ENCODE measurements at places on chromosomes 2 and 18.

DNA sequence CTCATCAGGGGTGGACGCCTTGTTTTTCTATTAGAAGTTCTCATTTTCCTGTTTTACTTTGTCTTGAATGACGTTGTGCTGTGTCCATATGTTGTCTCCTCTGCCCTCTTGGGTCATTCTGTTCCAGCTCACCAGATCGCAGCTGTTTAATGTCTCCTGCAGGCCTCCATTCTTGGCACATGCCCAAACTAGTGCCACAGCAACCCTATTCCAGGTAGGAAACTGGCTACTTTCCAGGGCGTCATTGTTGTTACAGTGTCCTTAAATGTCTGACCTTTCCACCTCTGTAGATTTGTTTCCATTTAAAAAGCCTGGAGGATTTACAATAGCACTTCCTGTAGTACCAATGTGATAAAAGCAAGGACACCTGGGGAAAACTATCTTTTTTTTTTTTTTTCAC lies 500.7 kb downstream of the METTL4 start:
- no peak for DNase-seq

DNA sequence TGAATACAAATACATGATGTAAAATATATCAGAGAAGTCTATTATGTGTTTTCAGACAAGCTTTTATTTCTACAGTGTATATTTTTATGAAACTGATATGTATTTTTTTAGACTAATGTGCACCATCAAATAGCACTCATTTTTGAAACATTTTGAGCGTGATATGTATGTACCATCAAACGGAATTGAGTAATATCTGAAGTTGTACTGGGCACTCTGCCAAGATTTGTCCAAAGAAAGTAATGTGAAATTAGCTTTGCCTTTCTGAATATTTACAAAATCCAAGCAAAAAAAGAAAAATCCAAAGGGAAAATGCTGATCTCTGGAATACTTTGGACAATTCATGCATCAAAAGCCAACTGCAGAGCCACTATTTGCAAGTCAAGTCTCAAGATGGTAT lies 972.0 kb downstream of the DPP10 start:
- no peak for DNase-seq

DNA sequence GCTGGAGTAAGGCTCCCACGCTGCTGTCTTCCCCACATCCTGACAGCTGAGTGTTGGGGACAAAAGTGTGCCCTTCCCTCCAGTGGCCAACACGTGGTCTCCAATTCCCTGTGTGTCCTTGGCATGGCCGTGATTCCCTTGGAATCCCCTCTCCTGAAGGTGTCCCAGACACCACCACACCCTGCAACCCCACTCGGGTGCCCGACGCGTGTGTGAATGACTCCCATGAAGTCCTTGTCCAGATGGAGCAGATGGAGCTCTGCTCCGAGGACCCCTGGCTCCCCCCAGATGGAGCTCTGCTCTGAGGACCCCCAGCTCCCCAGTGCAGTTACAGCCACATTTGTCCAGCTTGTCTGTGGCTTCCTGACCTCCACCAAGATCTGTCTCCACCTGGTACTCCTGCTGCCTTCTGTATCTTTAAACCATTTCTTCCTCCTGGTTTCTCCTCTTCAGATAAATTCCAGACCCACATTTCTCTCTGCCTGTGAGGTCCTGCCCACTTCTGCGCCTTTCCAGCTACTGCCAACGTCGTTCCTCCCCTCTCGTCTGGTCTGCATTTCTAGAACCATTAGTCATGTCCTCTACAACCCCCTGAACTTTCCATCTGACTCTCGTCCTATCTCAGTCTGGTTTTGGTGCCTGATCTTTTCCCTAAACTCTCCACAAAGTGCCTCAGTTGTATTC lies 86.8 kb upstream of the PXDN start:
- DNase-seq, result no peak

- DNase-seq, result no peak
These were observed 118.0 kb downstream of the MBP start for GRCh38 chr18:77014538-77014937.

DNA sequence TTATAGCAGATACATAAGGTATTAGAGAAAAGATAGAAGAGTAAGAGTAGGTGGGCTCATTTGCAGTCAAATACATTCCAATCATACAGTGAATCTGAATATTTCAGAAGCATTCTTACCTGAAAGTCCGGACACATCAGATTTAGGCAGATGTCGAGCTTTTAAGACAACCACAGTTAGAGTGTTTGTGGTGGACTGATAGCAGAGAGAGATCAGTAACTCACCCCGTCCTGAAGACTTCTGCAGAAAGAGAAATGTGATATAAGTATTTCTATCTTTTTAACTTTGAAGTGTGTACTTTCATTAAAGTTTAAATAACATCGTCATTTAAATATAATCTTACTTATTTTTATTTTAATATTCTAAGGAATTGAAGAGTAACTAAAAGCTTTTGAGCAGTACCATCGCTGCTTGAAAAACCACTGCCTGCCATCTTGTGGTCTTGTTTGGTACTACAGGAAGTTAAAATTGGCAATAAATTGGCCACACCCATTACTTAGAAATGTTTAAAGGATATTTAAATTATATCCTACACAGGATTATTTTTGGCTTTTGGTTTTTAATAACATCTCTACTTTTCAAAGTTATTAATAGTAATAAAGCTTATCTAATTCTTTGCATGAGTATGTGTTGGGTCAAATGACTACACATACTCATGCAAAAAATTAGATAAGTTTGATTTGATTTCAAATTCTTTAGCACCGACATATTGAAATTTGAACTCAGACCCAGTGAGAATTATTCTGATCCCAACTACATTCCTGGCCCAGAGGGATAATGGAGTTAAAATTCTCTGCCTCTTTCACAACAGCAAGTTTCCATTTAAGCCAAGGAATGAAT lies 5.5 kb downstream of the SYT4 start:
- DNase-seq, result no peak

DNA sequence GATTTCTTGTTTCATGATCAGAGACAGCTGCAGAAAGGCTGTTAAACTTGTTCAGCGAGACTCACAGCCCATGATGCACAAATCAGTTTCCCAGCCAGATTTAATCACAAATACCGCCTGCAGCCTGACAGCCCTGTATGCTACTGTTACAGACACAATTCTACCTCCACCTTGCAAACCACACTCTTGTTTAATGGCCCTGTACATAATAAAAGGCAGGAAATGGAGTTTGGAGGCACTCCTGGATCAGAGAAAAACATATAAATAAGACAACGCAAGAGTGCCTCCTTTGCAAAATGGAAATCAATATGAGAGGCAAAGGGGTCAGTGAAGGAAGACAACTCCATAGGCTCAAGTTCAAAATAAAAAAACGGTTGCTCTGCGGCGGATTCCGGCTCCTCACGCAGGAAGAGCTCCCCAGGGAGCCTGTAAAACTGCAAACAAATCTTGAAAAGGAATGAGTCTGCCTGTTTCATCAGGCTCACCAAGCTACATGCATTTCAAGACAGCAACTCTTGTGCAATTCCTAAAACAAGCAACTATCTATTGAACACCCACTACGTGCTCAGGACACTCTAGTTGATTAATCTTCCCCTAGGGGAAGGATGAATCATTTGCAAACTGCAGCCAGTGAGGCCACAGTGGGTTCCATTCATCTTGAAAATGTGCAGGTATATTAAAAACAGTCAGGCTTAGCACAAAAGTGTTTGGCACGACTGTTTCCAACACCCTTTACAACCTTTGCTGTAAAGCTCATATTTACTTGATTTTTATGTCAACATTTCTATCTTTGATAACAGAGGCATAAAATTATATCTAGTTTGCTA lies 37.5 kb downstream of the TBC1D8 start:
- no peak for DNase-seq

- DNase-seq, result peak; percentile 57
These were observed 63.2 kb downstream of the DLGAP1 start for GRCh38 chr18:4391859-4392258.

- no peak for DNase-seq
These were observed 7.1 kb downstream of the CAPN13 start for GRCh38 chr2:30800159-30800558.

DNA sequence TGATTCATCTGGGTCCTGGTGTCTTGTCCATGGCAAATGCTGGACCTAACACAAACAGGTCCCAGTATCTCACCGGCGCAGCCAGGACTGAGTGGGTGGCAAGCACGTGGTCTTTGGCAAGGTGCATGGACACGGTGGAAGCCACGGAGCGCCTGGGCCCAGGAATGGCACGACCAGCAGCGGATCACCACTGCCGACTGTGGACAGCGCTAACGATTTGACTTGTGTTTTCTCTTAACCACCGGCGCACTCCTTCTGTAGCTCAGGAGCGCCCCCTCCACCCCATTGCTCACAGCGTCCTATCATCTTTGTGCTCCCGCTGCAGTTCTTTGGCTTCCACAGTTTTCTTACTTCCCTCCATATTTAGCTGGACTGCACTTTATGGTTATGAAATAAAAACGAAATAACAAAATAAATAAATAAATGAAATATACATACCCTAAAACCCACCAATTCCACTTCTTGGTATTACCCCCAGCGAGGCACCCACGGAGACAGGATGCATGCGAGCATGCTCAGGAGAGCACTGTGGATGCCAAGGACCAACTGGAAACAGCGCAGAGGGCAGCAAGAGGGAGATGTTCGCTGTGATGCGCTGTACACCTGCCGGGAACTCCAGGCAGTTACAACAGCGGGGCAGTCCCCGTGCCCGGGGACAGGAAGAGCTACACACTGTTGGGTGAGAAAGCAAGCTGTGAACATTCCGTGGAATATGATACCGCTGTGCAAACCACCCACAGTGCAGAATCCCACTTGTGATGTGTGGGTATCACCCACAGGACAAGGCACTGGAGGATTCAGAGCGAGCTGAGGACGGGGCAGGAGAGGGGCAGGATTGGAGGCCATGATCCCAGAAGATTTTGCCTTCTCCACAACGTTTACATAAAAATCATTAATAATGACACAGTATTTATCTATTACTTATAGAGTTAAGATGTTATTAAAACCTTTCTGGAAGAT lies 7.0 kb upstream of the CIDEA start:
- DNase-seq, result no peak

- no peak for DNase-seq
These were observed 104.3 kb downstream of the ABCA12 start for GRCh38 chr2:215034154-215034553.

- DNase-seq, result peak; percentile 9
These were observed 112.2 kb downstream of the SOS1 start for GRCh38 chr2:39008665-39009064.

DNA sequence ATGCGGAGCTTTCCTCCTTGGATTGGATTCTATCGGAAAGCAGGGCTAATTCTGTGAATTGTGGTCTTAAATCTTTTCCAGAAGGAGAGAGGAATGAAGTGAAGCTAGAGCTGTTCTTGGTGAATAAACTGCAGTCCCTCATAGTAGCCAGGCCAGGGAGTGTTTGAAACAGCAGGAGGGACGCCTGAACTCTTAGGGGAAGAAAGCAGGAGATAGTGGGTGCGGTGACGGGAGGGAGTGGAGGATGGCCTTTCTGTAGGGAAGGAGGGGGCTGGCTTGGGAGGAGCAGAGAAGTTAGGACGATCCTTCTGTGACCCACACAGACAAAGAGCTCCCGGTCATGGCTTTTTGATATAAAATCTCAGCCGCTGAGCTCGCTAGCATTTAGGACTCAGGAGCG lies 47.5 kb upstream of the KCNF1 start:
- DNase-seq, result no peak

GRCh38 chr2:237725661-237726060 lies 72.9 kb upstream of the RBM44 start:
- DNase-seq, result no peak

GRCh38 chr2:128505150-128505490 lies 186.5 kb upstream of the HS6ST1 start:
- DNase-seq, result no peak

GRCh38 chr18:36378205-36378604 lies 80.7 kb downstream of the FHOD3 start:
- DNase-seq, result no peak

DNA sequence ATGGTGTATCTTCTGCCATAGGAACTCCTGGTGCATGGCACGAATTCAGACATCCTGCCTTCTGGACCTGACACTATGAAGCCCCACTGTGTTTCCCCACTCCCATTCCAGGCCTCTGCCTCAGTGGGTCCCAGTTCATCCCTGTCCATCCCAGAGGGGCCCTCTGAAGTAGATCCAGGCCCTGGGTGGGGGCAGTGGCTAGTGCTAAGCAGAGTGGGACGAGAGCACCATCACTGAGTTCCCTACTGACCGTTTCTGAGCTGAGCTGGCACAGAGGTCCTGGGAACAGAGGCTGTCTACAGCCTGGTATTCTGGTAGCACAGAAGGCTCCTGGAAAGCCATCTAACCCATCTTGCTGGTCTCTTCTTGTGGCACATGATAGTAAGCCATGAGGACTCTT lies 54.0 kb downstream of the ATOH8 start:
- no peak for DNase-seq

- no peak for DNase-seq
These were observed 111.3 kb upstream of the TTC27 start for GRCh38 chr2:32516567-32516966.

- DNase-seq, result no peak
These were observed 17.0 kb upstream of the MPP4 start for GRCh38 chr2:201715459-201715858.

DNA sequence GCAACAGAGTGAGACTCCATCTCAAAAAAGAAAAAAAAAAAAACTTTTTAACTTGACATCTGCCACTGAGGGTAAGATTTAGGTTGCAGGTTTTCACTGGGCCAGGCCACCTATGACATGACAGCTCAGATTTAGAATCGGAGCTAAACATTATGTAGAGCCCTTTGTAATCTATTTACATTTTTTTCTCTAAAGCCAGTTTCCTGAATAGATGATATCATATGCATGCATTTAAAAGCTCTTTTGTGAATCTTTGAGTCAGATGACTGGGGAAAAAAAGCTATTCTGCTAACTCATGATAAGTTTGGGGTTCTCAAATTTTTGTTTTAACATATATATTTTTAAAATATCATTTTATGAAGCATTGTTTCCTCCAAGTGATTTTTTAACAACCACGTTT lies 21.3 kb downstream of the PRKAG3 start:
- DNase-seq, result no peak

- no peak for DNase-seq
These were observed 41.8 kb downstream of the NCK2 start for GRCh38 chr2:105786231-105787230.

GRCh38 chr2:135960656-135961551 lies 24.5 kb downstream of the DARS1 start:
- DNase-seq, result no peak

GRCh38 chr2:184305105-184305504 lies 293.2 kb upstream of the ZNF804A start:
- DNase-seq, result no peak

- no peak for DNase-seq
These were observed 2.9 kb upstream of the TNP1 start for GRCh38 chr2:216862628-216863398.

DNA sequence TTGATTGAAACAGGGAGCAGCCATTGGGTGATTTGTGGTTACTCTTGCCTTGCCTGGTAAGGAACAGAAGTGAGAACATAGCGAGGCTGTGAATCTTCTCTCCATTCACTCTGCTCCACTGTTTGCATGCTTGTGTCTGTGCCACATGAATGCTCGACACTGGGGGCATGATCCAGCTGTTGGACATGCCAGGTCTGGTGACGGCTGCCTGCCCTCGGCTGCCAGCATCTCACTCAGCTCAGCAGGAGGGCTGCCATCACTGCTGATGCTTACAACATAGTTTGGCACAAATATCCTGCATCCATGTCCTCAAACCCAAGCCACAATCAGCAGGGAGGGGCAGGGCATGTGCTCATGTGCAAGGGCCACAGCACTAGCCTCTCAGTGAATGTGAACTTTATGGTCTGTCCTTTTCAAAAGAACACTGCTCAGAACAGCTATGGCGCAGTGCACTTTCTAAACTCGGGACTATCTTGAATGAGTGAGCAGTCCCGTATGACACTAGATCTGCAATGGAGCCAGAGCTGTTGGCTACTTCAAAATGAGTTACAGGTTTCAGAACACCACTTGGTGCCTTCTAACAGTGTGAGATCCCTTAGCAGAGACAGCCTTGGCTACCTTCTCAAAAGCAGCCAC lies 126.3 kb downstream of the NRP2 start:
- DNase-seq, result no peak

Measured in GM06990 (cell line).